ENCODE measurements at places on chromosomes 6 and 20.

DNA sequence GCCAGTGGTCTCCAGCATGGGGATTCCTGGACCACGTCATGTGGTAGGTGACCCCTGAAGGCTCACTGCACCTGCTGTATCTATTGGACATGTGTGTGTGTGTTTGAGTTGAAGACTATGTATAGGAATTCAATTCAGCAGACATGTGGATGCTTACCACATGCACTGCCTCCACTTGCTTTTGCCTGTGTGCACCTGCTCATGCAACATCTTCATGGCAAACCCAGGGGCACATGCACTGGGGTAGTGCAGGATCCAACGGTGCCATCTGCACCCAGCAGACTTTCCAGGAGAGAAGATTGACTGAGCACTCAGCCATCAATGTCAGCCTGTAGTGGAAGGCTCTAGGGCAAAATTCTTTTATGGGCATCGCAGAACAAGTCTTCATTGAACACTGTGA, 299.4 kb downstream of the CDH26 start:
- DNase-seq: no peak

DNA sequence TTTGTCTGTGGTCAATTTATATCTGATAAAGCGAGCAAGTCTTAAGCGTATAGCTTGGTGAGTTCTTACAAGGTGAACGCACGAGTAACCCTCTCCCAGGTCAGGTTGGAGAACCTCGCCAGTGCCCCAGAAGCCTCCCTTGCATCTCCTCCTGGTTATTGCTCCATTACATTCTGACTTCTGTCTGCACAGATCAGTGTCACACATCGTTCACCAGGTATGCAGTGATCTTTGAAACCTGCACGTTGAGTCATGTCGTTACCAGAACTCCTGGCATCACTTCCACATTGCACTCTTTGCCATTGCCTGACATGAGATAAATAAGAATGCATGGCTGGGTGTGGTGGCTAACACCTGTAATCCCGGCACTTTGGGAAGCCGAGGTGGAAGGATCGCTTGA, 44.2 kb downstream of the AKAP12 start:
- no peak for DNase-seq

- no peak for DNase-seq
These were observed 343.5 kb downstream of the NRN1 start for GRCh38 chr6:5663259-5663658.

DNA sequence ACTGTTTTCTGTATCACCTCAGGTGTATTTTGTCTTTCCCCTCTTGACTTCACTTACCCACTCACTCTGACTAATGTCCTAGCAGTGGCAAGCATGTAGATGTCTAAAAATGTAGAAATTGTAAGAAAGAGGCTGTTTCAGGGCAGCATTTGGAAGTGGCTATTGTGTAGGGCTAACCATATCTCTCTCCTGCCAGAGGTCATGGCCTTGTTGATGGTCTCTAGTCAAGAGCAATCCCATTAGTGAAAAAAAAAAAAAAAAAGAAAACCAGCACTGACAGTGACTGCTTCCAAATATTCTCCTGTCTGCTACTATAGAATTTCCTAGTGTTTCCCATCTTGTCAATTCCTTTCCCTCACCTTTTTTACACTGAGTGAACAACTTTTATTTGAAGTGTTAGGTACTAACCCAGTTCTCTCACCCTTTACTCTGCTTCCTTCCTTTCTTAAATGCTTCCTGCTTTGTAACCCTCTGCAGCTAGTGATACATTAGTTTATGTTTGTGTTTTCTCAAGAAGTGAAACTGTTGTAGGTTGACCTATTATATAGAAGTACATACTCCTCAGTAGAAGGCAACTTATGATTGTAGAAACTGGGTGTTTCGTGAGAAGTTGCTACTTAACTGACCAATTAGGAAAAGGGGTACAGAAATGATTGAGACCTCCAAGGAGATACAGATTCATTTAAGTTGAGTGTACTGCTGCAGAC, 174.1 kb upstream of the PTPRK start:
- DNase-seq: no peak

- DNase-seq: no peak
These were observed 144.3 kb upstream of the TENT5A start for GRCh38 chr6:81896525-81897503.

DNA sequence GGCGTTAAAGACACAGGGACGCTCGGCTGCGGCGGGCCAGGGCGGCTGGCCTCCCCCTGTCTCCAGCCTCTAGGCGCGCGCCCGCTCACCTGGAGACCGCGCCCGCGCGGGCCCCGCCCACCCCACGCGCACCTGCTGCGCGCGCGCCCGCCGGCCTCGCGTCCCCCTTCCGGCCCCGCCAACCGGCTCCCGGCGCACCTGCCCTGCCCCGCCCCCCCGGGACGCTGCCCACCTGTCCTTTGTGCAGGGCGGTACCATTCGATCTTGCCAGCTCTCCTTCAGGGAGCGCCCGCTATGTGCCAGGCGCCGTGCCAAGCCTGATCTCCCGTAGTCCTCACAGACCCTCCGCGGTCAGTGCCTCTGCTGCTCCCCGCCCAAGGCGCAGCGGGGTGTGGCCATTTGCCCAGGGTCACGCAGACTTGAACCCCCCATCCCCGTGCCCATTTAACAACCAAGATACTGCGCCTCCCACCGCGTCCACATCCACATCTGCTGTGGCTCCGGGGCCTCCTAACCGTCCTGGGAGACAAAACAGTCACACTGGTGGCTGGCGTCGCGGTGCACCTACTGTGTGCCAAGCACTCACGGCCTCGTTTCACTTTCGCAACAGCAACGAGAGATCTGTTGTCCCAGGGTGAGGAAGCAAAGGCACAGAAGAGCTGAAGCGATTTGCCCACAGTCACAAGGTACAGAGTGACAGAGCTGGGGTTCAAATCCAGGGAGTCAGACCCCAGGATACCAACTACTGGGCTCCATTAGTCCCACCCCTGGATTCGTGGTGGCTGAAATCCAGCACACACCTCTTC, 48.1 kb downstream of the NOL4L start:
- no peak for DNase-seq

GRCh38 chr20:43988867-43989266, 74.2 kb downstream of the TOX2 start:
- DNase-seq: no peak

DNA sequence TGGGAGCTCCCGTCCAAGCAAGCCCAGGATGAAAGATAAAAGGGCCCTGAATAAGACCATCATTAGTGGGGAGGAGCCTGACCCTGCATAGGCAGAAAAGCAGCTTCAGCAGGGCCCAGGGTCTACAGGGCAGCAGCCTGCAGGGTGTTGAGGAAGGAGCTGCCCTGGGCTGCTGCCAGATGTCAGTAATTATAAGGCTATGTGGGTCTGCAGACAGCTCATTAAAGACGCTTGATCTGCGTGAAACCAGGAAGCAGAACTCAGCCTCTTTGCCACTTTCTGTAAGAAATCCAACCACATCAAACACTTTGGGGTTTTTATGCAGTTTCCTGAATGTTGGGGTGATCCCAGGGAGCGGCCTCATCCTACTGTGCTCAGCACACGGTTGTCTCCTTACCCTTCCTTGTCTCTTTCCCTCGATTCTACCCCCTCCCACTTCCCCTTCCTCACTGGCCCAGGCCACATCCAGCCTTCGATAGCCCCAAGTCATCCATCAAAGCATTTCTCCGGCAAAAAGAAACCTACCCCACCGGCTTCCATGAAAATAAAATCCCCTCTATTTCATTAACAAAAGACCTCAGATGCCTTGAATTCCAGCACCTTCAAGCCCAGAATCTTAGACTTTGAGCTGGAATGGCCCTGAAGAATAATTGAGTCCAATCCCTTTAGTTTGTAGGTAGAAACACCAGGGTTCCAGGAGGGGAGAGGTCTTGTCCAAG, 1.0 kb upstream of the TGM6 start:
- peak; percentile 30 for DNase-seq

GRCh38 chr6:142893088-142893487, 51.9 kb downstream of the HIVEP2 start:
- DNase-seq: no peak

- DNase-seq: no peak
These were observed 26.4 kb downstream of the ABHD12 start for GRCh38 chr20:25364180-25364788.

DNA sequence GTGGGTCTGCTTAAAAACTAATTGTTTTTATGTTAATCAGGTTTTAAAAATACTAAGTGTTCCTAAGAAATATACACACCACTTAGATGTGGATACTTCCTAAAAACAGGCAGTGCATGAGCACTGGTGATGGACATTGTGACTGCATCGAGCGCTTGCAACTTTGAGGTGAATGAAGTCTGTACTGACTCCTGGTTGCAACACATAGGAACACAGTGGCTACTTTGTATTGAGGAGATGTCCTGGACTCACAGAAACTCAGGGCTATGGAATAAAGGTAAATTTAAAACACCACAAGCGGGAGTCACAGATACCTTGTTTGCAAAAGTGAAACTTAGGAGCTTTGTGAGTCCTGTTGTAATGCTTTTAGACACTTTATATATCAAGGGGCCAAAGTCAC, 55.6 kb upstream of the POLR1H start:
- DNase-seq: no peak

- no peak for DNase-seq
These were observed 39.1 kb upstream of the SIRT5 start for GRCh38 chr6:13535306-13535705.

DNA sequence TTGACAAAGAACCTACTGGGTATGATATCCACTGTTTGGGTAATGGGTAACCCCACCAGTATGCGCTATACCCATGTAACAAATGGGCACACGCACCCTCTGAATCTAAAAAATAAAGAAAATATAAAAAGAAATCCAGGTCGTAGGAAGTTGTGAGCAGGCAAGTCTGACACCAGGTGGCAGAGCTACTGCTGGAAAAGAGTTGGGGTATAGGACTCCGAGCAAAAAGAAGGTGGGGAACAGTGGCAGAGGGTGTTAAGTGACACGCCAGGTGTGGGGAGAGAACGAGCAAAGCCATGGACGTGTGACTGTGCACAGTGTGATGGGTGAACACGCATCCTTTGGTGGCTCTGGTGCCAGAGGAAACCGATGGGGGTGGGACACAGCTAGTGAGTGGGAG, 46.7 kb downstream of the NOX3 start:
- DNase-seq: no peak

GRCh38 chr6:7165890-7166267, 58.1 kb downstream of the RREB1 start:
- DNase-seq: no peak

DNA sequence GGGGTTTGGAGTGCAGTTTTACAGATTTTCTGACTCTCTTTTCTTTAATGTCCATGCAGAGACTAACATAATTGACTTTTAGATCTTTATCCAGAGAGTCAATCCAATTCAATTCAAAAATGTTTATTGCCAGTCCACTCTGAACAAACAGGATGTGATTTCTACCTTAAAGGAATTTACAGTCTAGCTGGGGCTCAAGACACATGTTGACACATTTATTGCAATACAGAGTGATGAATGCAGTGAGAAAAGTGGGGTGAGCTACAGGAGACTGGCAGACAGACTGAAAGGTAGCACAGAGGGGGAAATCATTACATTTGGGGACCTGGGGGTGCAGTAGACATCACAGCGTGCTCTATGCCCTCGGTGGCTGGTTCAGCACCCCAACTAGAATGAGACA, 193.9 kb downstream of the SLC24A3 start:
- DNase-seq: no peak

GRCh38 chr20:51861726-51862466, 59.6 kb upstream of the SALL4 start:
- no peak for DNase-seq

- no peak for DNase-seq
These were observed 6.9 kb downstream of the HLA-DPB1 start for GRCh38 chr6:33082702-33083101.

GRCh38 chr6:113027780-113028179, 680.6 kb downstream of the RFPL4B start:
- no peak for DNase-seq

DNA sequence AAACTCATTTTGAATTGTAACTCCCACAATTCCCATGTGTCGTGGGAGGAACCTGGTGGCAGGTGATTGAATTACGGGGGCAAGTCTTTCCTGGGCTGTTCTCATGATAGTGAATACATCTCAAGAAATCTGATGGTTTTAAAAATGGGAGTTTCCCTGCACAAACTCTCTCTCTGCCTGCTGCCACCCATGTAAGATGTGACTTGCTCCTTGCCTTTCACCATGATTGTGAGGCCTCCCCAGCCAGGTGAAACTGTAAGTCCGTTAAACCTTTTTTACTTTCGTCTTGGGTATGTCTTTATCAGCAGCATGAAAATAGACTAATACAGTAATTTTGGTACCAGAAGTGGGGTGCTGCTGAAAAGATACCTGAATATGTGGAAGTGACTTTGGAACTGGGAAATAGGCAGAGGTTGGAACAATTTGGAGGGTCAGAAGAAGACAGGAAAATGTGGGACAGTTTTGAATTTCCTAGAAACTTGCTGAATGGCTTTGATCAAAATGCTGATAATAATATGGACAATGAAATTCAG, 41.4 kb upstream of the SAMHD1 start:
- no peak for DNase-seq

DNA sequence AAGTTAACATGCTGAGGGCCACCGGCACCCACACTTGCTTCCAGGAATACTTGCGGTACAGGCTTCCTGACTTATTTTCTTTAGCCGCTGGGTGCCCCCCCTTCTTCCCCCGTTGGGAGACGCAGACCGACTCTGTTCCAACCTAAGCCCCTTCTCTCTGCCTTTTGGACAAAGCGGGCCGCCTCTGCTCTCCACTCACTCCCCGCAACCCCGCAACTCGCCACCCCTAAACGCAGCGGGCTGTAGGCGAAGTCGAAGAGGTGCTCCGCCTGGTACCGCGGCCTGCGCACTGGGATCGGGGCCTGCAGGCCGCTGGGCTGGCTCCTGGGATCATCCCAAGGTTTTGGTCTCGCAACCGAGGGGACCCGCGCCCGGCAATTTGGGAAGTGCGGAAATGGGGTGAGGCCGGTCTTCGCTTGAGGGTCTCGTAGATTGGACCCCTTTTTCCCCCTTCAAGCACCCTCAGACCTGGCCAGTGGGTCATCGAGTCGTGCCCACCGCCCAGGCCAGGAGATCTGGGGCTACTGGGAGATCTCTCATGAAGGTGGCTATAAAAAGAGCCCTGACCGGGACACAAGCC, 4.7 kb upstream of the FOXF2 start:
- no peak for DNase-seq

- peak; percentile 30 for DNase-seq
These were observed 62.6 kb upstream of the ADGRB3 start for GRCh38 chr6:68572525-68572924.

- DNase-seq: no peak
These were observed 25.2 kb downstream of the LCA5 start for GRCh38 chr6:79512014-79512413.

- DNase-seq: no peak
These were observed 374.3 kb downstream of the CDH26 start for GRCh38 chr20:60332523-60332922.

DNA sequence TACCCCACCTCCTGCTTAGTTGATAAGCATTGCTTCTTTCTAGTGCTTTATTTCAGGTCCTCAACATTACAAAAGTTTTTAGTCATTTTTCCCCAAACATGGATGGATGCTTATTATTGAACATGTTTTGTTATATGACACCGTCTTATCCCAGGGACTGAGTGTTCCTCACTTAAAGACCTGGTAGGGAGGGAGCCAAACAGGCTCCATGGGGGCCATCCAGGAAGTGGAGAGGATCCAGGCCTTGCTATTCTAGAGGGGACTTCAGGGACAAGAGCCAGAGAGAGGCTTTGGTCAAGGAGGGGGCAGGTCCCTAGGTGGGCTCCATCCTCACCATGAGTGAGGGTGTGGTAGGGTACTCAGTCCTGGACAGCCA, 7.4 kb downstream of the SLC32A1 start:
- no peak for DNase-seq
